NCI-H1930 (cell line): ENCODE measurements at places on chromosomes 3 and 15.

- no peak for DNase-seq
Observed at GRCh38 chr15:48373821-48374451, 42.7 kb downstream of the DUT start.

GRCh38 chr3:158768881-158769543 lies 32.8 kb upstream of the MFSD1 start:
- no peak for DNase-seq

GRCh38 chr15:85543741-85544155 lies 163.3 kb downstream of the AKAP13 start:
- DNase-seq, result no peak

DNA sequence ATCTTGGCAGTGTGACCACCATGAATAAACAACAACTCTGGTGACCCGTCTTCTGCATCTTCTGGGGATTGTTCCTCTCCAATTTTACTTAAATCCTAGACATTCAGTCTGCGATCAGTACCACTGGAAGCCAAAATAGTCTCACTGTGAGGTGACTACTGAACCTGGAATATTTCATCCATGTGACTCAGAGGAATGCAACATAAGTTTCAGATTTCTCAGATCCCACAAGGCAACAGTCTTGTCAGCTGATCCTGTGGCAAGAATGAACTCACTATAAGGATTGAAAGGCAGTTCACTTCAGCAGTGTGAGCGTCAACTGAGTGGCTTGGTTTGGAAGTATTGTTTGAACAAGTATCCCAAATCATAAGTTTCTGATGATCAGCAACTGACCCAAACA lies 13.2 kb downstream of the NSUN3 start:
- DNase-seq, result no peak

- DNase-seq, result no peak
Observed at GRCh38 chr3:63685340-63685739, 32.9 kb downstream of the SNTN start.

GRCh38 chr3:179882292-179882691 lies 154.4 kb downstream of the PEX5L start:
- DNase-seq, result no peak

- DNase-seq, result no peak
Observed at GRCh38 chr3:171959532-171960089, 79.8 kb upstream of the FNDC3B start.

DNA sequence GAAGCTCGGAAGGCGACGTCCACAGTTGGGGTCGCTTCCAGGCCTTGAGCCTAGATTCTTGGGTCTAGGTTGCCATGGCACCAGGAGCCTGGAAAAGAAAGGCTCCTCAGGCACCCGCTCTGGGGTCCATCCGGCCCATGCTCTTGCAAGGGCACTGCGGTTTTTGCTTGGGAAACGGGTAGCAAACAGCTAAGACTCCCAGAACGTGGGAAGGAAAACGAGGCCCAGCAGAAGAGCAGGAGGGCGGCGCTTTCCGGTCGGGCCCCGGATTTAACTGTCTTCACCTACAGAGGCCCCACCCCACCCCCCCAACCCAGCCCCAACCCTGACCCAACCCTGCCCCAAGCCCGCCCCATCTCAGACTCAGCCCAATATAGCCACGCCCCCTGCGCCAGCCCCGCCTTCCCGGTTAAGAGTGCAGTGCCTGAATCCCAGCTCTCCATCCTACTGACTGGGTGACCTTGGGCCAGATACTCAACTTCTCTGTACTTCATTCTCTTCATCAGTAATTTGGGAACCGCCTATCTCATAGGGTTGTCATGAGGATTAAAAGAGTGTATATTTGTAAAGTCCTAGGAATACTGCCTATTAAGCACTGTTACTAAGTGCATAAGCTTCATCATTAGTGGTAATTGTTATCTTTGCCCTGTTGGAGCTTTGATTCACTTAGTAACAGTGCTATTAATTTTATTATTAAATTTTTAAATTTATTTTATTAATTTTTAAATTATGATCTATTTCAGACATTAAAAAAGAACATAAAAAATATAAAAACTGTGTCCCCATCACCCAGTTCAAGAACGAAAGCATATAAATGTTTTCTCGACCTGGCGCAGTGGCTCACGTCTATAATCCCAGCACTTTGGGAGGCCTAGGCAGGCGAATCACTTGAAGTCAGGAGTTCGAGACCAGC lies 28.4 kb upstream of the SMAD6 start:
- DNase-seq, result no peak

GRCh38 chr15:50186752-50187151 lies 4.8 kb downstream of the SLC27A2 start:
- DNase-seq, result no peak

DNA sequence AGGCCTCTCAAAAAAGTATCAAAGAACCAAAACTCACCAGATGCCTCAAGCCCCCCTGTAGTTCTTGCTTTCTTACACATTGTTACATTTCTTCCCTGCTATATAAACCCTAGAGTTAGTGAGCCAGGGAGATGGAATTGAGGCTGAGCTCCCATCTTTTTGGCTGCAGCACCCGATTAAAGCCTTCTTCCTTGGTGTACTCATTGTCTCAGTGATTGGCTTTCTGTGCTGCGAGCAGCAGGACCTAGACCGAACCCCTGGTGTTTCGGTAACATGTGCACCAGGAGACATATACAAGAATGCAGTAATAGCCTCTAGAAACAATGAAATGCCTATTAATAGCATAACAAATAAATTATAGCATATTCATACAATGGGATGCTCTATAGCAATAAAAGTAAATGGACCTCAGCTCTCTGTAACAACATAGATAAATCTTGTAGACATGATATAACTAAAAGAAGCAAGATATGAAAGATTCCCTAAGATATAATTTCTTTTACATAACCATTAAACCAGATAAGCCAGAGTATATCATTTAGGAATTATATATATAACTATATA lies 174.0 kb downstream of the NEK11 start:
- DNase-seq, result no peak

DNA sequence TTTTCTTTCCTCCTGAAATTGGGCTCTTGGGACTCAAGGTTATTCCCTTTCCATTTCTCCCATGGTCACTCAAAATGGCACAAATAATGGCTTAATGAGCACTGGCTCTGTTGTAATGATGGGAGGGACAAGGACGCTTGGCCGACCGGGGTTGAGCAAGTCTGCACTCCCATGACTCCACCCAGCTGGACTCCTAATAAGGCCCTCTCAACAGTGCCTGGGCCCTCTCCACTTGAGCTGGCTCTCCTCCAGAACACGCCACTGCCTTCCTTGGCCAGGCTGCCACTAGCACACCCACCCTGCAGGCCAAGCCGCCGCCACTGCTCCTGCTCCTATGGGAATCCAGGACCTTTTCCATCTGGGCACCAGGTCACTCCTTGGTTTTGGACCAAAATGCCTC lies 42.3 kb downstream of the ADCY5 start:
- no peak for DNase-seq
